ENCODE measurements at places on chromosomes 3 and 15.

DNA sequence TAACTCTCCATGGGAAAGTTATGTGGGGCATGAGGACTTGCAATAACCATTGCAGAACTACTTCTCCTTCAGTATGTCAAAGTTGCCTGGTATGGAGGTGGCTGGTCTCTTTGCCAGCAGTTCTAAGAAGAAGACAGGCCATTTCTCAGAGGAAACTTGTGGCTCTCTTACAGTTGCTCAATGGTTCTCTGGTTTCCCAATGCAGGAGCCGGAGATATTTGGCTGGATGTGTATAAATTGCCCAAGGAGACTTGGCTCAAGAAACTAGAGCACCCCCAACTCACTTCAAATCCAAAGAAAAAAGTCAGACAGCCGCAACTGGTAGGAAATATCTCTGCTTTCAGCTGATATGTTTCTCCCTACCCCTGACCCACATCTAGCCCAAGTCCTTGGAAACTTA is 24.2 kb downstream of the WDR93 start:
- no peak for DNase-seq

DNA sequence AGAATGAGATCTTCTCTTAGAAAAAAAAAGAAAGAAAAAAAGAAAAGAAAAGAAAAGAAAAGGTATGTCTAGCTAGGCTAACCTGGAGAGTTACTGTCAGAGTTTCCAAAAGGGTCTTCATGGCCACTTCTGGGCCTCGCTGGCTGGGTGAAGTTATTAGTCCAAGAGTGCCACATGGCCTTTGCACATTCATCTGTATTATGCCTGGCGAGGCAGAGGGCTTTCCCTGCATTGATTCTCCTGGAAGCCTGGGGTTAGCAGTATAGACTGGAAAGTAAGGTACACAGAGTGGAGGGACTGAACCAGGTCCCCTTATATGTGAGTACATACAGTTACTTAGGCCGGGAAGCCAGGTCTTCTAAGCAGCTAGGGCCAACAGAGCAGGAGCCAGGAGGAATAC is 54.8 kb upstream of the CGNL1 start:
- no peak for DNase-seq

DNA sequence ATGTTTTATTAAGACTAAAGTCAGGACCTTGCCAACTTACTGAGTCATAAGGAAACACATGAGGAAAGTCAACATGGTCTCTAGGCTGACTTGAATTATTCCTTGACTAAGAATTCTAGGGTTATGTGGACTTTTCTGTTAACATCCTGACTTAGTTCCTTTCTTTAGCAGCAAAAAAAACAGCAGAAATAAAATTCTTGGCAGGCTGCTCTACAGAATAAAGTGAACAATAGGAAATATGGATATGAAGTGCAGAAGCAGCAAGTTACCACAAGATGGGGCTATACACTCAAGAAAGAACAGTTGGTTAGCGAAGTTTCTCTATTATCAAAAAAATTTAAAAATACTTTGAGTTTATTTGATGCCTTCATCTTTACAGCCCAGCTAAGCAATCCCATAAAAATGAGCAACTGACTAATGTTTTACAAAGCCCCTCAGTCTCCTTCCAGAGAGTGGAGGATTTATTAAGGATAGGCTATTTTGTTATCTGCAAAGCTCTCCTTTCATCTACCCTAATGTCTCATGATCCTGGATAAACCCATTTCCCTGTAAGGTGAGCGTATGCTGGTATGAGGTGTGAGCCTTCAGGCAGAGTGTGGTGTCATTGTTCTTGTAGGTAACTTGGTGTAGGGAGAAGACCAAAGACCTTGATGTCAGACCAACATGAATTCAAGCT is 23.1 kb upstream of the MCCC1 start:
- DNase-seq = no peak

GRCh38 chr15:63412551-63412950 is 30.9 kb upstream of the CA12 start:
- DNase-seq = no peak

DNA sequence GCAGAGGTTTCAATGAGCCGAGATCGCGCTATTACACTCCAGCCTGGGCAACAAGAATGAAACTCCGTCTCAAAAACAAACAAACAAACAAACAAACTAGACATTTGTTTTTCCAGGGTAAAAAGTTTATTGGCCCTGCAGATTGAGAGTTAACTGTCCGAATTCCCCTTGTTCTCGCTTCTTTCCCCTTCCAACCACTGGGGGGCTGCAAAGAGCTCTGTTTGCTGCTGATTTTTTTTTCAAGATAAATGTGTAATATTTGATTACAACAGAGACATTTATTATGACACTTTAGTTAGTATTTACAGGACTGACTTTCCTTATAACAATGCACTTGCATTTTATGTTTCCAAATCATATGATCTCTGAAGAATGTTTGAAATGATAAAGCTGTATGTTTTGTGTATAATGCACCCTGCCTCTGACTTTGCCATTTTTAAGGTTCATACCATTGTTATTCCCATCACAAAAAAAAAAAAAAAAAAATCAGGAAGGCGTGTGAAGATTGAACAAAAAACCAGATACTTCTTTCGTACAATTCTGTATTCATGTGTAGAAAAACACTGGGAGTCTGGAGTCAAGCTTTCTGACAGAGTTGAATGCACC is 2.8 kb downstream of the CLSTN2 start:
- no peak for DNase-seq

DNA sequence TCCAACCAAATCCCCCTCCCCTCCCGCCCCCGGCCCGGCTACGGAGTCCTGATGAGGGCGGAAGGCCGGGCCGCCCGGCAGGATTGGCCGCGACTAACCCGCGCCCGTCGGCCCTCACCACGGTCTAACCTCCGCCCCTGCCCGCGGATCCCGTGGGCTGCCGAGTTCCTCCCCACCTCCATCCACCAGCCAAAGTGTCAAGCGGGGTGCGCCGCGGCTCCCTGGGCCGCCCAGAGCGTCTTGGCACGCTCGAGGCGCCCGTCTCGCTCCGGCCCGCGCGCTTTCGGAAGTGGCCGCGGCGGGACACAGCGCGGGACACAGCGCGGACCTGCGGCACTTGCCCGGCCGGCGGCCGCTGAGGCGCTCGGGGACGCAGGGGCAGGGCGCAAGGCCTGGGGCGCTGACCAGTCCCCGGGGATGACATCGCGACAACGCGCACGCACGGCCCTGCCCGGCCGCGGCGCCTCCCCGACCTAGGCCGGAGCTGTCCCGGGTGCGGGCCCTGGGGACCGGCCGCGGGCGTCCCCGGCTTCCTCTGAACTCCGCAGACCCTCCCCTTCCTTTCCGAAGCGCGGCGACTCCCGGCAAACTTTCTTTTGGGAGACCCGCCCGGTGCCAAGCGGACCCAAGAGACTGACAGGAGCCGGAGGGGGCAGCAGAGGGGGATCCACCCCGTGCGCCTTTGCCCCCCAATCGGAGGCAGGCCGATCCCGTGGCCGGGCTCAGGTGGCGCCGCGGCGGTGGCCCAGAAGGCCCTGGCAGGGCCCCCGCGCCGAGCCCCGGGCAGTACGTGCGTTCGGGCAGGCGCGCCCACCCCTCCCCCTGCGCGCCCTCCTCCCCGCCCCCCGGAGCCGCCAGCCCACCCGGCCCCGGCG is 112.8 kb upstream of the ICE2 start:
- DNase-seq = peak; percentile 50

GRCh38 chr3:197555281-197556261 is at the start of gene BDH1:
BDH1 (minus strand) TSS chr3:197555968; CDS start chr3:197546443, 9,525 bp downstream.
- peak; percentile 78 for DNase-seq

DNA sequence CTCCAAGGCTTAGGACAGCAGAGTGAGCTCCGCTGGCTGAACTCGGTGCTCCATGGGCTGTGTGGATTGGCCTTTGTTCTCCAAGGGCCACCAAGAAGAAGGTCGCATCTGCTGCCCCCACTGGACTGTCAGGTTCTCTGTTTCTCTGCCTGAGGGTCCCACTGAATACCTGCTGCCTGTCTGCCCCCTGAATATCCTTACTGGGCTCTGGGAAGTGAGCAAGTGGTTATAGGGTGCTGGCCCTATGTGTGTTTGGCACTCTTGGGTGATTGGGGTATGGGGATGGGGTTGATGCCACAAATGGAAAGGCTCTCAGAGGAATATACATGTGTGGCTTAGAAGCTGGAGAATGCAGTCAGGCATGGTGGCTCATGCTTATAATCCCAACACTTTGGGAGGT is 82.3 kb downstream of the THSD4 start:
- no peak for DNase-seq

DNA sequence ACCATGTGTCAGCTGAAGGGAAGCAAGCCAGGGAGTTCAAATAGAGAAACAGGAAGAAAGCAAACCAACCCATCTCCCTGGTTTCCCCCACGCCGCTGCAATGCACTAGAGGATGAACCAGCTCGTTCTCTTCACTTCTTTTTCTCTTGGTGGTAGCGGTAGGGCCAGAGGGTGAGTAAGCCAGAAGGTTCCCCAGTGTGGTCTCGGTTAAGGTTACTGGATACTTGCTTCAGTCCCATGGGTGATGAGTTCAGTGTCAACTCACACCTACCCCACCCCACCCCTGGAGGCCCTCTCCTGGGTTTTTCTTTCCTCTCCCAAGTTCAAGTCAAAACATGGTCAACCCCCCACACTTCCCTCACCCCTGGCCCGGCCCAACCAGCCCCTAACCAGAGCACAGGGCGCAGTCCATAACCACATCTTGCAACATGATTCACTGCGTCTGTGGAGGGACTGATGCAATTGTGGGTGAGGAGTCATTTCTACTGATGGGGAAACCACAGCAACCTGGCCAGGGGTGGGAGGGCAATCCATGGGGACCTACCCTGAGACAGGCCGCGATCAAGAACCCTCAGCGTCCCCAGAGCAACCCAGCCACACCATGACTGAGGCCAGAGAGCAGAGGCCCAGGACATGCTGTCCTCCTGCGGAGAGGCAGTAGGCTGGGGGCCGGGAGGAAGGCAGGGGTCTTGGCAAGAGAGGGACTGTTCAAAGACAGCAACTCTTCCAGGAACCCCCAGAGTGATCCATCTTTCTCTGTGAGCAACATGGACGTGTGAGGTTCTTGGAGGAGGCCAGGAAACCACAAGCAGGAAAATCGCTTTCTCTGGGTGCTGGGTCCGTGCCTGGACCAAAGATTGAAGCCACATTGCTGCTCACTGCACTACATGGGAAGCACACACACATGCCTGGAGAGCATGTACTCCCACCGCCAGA is 276.6 kb downstream of the UACA start:
- DNase-seq = no peak

GRCh38 chr3:90007778-90008499 is 900.5 kb downstream of the EPHA3 start:
- no peak for DNase-seq

GRCh38 chr15:96565266-96565665 is 234.8 kb downstream of the NR2F2 start:
- no peak for DNase-seq

DNA sequence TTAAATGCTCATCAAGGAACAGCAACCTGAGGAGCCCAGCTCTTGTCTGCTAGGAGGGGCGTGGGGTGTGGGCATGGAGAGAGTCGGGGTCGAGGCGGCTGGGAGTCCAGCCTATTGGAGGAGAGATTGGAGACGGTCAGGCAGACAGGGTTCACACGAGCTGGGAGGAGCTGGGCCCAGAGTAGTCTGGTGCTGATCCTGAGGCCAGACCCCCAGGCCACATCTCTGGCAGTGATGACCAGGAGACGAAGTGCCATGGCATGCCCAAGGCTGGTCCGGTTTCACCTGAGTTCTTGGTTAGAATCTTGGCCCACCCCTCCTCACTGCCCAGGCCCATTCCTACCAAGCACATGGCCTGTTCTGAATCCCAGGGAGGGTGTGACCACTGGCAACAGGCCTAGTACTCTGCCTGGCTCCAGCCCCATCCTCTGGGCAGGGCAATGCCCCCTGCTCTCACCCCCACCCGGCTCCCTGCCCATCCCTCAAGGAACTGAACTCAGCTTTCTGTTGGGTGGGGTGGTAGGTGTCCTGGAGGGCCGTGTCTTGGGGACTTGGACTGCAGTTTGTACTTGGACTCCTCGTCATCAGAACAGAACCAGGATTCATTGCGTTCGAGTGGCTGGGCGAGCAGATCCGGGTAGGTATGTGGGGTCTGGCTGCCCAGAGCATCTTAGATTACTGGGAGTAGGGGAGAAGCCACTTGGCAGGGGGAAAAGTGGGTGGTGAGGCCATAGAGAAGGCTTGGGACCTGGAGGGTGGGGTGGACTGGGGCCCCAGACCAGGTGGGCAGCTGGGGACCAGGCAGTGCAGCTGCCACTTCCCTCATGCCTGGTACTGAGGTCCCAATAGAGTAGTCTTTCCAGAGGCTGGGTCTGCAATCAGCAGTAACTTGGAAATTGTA is 20.8 kb downstream of the SLC28A1 start:
- no peak for DNase-seq

GRCh38 chr3:18283680-18284079 is 141.5 kb downstream of the SATB1 start:
- no peak for DNase-seq

GRCh38 chr3:72768936-72769335 is 79.3 kb downstream of the SHQ1 start:
- DNase-seq = no peak

GRCh38 chr3:13193320-13194284 is 120.4 kb upstream of the IQSEC1 start:
- no peak for DNase-seq

DNA sequence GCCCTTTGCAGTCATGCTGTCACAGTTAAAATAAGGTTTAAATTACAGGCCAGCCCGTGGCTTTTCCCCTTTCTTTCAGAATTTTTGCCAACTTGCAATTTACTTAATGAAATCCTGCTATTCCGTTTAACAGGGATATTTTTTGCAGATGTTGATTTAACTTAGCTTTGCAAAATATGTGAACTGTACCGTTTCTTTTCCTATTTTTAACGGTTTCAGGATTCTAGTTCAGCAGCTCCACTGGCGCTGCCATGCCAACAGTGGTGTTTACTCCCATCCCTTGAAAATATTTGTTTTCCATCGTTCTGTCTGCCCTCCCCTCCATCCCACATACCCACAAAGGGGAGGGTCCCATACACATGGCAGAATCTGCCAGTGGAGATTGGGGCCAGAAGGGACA is 54.3 kb downstream of the SMAD6 start:
- DNase-seq = no peak

DNA sequence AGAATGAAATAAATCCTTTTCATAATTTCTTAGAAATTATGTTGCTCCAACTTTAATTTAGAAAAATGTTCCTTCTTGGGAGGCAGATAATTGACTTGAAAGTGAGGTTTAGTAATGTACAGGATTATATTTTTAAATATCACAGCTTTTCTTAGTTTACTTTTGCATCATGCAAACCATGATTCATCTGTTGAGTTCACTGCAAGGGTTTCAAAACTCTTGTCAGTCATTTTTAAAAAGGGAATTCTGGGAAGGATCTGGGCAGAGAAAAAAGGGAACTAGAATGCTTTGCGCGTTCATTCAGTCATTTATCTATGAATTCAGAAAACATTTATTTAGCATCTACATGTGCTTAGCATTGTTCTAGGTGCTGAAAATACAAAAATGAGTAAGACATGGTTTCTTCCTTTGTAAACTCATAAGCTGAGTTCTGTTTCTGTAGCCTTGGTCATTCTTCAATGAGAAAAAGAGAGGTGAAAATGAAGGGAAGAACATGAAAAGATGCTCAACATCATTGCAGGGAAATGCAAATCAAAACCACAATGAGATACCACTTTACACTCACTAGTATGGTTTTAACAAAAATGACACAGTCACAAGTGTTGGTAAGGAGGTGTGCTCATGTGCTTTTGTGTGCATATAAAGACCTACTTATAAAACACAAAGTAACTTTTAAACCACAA is 209.1 kb downstream of the NR1D2 start:
- DNase-seq = no peak

GRCh38 chr15:49904296-49904695 is 214.7 kb downstream of the ATP8B4 start:
- no peak for DNase-seq
